ENCODE measurements at places on chromosomes 16 and 17.

DNA sequence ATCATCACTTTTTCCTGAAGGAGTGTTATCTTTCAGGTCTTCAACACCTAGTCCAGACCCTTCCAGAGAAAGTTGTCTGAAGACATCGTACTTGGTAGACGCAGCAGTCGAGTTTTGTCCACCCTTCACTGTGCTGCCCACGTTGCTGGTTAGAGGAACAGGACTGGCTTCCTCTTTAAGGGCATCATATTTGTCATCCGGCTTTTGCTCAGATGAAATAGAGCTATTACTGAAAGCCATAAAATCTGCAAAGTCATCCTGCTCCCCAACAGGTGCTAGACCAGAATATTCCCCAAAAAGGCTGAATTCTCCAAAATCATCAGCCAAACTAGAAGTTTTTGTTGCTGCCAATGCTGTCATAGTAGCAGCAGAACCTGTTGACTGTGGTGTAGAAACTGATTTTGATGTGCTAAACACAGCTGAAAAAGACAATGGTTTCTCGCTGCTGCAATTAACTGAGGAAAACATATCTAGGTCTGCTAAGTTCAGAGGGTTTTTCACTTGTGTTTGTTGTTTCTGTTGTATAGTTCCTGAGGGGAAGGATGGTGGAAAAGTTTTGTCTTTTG is 55.7 kb downstream of the SYNRG start:
- no peak for DNase-seq

DNA sequence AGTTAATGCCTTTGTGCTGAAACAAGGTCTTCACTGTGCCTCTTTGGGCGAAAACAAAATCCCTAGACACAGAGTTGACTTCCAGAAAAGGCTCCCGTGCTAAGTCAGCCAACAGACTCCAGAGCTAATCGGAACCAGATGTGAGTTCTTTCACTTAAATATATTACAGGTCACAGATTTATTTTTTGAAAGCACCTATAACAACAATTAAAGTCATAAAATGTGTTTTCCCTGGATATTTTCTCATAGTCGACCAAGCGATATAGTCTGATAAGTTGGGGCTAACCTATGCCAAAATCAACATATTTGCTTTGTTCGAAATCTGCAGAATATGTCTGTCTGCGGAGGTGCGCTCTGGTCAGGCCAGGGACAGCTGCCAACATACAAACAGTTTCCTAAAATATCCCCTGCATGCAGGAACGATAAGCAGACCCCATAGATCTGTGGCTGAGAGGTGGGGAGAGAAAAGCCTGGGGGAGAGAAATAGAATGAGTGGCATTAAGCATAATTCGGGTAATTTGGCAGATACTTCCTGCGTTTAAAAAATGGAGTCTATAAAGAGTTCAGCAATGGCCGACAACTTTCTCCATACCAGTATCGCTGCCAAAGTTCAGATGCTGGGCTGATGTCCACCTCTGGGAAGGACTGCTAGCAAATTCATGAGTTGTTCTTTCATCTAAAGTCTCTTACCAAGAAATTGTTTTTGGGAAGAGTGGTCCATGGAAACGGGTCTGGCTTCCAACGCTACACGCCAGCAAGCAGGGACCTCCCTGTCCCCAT is 50.8 kb upstream of the MYH10 start:
- no peak for DNase-seq

- no peak for DNase-seq
Measured at GRCh38 chr17:36529121-36529520, 5.5 kb downstream of the MYO19 start.

GRCh38 chr17:74089869-74090464 is 113.5 kb upstream of the RPL38 start:
- peak; percentile 21 for DNase-seq

DNA sequence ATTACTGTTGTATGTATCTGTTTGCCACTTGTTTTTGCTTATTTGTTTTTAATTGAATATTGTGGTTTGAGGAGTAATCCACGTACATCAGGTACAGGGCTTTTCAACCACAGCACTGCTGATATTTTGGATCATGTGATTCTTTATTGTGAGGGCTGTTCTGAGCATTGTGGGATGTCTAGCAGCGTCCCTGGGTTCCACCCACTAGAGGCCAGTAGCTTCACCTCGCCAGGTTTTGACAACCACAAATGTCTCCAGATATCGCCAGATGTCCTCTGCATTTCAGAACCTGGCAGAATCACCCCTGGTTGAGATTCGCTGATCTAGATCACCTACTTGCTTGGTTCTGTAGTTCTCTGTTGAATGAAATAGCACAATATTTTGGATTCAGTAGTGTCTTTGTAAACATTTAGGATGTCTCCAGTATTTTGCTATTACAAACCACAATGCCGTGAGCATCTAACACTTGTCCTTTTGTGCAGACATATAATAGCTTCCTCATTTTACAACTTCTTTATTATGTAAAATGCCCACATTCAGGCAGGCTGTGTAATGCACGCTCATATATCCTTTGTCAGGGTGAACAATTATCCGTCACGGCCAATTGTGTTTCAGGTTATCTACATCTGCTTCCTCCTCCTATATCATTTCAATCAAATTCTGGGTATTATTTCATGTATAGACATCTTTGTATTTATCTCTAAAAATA is 380.3 kb downstream of the SNX29 start:
- DNase-seq: peak; percentile 24

DNA sequence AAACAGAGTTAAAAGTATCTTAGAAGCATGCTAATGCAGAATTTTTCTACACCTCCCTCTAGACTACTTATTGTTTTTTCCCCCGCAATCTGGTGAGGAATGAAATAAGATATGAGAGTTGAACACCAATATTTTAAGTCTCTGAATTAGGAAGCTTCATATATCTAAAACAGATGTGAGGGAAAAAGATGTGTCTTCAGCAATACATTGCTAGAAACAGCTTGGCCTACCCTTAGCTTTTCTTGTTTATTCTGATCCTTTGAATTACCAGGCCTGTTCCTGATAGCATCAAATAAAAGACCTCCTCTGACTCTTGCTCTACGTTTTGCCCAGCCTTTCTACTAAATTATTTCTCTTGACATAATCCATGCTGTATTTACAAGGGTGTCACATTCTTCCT is 221.8 kb downstream of the CDH11 start:
- DNase-seq: no peak

- DNase-seq: no peak
Measured at GRCh38 chr17:69078864-69079263, 18.1 kb upstream of the ABCA9 start.

DNA sequence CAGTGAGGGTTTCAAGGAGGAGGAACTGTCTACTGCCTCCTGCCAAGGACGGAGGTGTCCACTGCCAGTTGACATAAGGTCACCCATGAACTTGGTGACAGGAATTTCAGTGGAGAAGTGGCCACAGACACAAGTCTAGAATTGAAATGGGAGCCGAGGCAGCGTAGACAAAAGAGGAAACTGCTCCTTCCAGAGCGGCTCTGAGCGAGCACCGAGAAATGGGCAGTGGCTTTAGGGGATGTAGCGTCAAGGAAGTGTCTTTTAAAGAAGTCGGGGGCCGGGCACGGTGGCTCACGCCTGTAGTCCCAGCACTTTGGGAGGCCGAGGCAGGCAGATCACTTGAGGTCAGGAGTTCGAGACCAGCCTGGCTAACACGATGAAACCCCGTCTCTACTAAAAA is 3.1 kb upstream of the SERPINF1 start:
- no peak for DNase-seq

- no peak for DNase-seq
Measured at GRCh38 chr16:69319381-69319780, 8.2 kb downstream of the VPS4A start.

- DNase-seq: no peak
Measured at GRCh38 chr16:30953511-30954124, 3.9 kb upstream of the SETD1A start.

DNA sequence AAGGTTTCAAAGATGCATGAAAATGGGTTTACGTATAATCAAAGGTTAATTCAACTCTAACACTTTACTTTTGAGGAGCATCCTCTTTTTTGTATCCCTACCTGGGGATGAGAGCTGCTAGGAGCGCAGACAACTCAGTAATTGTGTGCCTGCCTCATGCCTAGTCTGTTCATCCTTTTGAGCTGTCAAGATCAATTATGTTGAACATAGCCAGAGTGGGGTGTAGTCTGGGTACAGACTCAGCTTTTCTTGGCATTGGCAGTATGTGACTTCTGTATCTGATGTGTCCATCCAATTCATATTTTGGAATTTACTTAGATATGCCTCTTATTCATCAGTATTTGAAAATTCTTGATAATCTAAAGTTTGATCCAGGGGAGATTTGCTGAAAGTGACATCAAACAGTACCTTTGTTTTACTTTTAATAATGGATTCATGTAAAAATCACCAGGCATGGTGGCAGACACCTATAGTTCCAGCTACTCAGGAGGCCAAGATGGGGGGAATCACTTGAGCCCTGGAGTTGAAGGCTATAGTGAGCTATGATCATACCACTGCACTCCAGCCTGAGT is 24.1 kb downstream of the PRKCA start:
- DNase-seq: no peak

DNA sequence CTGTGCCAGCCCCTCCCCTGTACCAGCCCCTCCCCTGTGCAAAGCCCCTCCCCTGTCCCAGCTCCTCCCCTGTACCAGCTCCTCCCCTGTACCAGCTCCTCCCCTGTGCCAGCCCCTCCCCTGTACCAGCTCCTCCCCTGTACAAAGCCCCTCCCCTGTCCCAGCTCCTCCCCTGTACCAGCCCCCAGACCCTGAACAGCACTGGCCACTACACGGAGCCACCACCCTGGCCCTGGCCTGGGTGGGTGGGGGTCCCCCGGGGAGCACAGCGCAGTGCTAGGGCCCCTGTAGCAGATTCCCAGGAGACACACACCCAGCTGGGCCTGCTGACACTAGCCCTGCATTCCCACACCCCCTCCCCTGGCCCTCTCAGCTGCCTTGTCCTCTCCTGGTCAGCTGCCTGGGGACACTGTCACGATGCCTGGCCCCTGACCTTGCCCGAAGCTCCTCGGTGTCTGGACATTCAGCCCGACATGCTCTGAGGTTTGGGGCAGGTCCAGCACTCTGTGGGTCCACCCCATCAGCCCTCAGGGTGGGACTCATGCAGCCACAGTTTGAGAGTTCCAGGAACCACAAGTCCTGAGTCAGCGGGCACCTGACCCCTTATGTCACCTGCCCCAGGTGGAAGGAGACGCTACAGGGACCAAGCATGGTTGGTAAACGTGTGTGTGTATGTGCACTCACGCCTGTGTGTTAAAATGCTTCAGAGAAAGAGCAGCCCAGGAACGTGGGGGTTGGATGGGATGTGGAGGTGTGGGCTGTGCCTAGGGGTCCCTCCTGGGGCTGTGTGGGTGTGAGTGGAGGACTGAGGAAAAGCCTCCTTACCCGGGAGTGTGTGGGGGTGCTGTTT is 114.2 kb downstream of the METRNL start:
- DNase-seq: no peak

- no peak for DNase-seq
Measured at GRCh38 chr16:57510016-57510871, 24.0 kb upstream of the DOK4 start.

DNA sequence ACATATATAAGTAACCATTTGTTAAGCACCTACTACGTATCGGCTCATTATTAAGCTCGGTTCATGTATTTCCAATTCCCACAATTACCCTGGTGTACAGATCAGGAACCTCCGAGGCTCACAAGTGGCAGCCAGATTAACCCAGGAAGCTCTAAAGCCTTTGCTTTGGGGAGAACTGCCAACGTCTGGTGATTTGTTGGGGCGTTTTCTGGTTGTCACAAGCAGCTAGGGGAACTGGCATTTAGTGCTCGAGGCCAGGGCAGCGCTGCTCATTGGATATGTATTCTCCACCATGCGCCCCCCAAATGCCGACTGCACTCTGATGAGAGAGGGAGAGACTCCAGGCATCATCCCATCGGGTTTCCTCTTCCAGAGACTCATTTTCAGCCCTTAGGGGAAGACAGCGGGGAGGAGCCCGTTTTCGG is 541 bp downstream of the ZNF18 start:
- DNase-seq: no peak

DNA sequence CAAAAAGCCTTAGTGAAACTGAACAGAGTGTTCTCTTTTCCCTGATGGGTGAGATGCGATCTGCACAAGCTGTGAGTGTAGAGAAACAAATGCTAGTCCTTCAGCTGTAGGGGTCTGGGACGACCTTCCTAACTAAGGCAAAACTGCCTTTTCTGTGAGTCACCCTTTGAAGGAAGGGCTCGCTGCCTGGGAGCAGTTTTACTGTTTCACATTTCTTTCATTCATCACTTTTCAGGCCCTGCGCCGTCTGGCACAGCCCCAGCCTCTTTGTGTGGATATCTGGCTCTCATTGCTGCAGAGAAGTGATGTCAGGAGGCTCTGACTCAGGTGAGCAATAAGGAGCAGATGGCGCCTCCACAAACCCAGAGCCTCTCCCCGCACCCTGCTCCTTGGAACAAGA is 57.4 kb downstream of the HS3ST3A1 start:
- DNase-seq: no peak

DNA sequence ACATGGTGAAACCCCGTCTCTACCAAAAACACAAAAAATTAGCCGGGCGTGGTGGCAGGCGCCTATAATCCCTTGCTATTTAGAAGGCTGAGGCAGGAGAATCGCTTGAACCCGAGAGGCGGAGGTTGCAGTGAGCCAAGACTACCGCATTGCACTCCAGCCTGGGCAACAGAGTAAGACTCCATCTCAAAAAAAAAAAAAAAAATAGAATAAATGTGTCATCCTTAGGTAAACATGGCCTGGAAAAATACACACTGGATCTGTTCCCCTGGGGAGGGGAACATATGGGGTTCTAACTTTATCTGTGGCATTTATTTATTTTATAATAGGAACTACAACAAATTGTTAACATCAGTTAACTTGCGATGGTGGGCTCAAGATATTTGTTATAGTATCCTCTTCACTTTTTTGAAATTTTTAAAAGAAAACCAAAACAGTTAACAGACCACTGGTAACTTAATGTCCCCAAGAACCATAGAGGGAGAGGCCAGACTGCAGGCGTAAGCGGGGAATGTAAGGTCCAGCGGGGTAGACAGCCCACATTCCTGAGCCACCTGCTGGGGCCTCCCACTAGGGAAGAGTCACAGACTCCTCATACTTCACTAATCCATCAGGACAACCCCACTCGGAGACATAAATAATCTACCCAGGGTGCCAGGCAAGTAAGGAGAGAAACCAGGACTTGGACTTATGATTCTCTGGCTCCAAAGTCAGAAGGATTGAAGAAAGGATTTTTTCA is 12.5 kb upstream of the TXNDC11 start:
- DNase-seq: no peak

DNA sequence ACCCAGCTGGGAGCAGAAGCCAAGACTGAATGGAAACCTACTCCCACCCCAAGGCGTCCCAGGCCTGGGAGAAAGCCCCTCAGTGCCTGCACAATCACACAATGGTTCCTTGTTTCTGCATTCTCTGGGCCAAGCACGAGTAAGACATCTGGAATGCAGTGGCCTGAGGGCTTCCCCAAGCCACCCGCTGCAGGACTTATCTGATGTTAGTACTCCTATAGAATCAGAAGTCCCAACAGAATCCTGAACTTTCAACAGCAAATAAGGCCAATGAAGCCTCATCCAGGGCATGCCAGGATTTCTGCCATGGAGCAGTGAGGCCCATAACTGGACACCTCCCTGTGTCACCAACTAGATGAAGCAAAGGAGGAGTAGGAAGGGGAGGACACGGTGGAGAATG is 28.6 kb downstream of the MYO18A start:
- DNase-seq: no peak

GRCh38 chr17:81652906-81653771 is 3.2 kb downstream of the PDE6G start:
- DNase-seq: no peak

GRCh38 chr17:56880571-56880970 is 33.3 kb downstream of the TRIM25 start:
- no peak for DNase-seq
